ENCODE measurements at places on chromosomes 7 and 10.

GRCh38 chr7:50640256-50640655, 75.1 kb upstream of the DDC start:
- DNase-seq, result no peak

DNA sequence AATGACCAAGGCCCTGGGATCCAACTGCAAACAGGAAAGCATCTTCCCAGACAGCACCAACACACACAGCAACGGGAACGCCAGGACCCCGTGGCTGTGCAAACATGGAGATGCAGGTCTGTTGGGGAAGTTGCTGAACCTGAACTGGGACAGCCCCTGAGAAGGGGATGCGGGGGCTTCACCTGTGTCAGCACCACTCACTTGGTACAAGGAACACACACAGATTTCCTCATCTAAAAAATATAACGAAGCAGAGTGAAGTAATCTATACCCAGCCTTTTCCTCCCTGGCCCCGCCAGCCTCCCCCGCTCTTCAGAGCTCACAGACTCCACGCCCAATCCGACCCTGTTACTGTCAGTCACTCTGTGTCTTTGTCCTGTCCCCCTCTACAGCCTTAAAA, 93.0 kb downstream of the PTPRN2 start:
- DNase-seq, result no peak

DNA sequence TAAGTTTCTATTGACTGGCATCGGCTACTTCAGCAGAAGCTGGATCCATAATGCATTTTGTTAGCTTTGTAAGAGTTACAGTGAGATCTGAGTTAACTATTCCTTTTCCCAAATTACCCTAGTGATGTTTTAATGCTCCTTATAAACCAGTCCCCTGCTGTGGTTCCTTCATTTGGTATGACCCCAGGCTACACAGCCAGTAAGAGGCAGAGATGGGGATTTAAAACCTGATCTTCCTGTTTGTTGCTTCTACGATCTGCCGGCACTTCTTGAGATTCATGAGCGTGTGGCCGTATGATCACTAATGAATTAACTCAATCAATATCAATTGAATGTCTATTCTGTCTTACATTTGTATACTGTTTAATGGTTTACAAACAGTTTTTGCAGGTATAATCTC, 86.1 kb downstream of the CACNB2 start:
- DNase-seq, result no peak

DNA sequence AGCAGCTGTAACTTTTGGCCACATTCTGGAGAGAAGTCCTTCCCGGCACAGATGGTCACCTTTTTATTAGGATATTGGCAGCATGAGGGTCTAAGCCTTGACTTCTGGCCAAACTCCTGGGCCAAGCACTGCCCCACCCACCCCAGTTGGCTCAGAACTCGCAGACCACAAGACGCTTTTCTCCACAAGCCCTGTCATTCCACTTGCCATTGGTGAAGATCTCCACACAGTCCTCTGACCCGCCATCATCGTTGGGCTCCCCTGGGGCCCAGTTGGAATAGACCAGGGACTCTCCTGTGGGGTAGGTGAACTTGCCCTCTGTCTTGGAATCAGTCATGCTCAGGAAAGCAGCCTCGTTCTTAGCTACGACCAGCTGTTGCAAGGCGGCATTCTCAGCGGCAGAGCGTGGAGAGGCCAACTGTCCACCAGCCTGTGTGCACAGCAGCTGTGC, 11.2 kb downstream of the SFTPD start:
- DNase-seq, result peak; percentile 9
